ENCODE measurements at places on chromosomes 16 and 17. TPM values are rescaled to one million over a fixed set of nuclear protein-coding genes. Genes with fewer than 3 reads are reported as not detected.

Gene C17orf107
- total RNA-seq = 4.2 TPM

- no peak for DNase-seq
Observed at GRCh38 chr16:66444049-66444481, 17.0 kb downstream of the BEAN1 start.

DNA sequence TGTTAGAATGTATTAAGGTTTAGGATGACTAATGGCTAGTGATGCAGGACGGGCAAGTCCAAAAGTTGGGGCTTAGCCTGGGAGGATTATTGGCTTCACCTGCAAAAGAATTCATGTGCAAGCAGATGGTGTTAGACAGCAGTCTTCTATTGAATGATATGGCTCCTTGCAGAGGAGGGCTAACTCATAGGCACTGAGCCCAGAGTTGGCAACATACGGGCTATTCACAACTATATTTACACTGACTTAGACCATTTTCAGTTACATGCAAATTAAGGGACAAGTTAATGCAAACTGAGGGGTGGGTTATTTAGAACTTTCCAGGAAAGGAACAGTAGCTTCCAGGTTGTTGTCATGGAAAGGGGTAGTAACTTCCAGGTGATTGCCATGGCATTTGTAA lies 1017.1 kb upstream of the EEF2KMT start:
- DNase-seq = no peak

DNA sequence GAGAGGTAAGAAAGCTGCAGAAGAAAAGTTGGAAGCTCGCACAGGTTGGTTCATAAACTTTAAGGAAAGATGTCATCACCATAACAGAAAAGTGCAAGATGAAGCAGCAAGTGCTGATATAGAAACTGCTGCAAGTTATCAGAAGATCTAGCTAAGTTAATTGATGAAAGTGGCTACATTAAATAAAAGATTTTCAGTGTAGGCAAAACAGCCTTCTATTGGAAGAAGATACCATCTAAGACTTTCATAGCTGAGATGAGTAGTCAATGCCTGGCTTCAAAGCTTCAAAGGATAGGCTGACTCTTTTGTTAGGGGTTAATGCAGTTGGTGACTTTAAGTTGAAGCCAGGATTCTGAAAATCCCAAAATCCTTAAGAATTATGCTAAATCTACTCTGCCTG lies 24.0 kb downstream of the CYLD start:
- DNase-seq = no peak

DNA sequence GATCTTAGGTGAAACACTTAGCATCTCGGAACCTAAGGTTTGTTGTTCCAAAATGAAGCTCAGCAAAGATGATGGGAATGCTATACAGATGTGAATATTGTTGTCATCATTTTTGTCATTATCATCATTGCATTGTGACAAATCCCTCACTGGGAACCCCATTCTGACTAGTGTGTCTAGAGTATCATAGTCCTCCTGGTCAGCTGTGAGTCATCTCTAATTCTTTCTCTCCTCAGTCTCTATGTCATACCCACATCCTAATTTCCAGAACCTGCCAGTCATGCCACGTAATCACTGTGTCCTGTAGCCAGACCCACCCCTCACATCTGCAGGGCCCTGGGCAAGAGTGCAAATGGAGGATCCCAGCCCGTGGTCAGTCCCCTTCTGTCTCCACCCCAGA lies 60.5 kb upstream of the CLEC3A start:
- no peak for DNase-seq

Gene ARHGAP44
- total RNA-seq = 1.3 TPM

Gene UBE2G1
- 49.5 TPM for total RNA-seq

GRCh38 chr16:73025151-73025855 lies 22.6 kb downstream of the ZFHX3 start:
- DNase-seq = no peak

DNA sequence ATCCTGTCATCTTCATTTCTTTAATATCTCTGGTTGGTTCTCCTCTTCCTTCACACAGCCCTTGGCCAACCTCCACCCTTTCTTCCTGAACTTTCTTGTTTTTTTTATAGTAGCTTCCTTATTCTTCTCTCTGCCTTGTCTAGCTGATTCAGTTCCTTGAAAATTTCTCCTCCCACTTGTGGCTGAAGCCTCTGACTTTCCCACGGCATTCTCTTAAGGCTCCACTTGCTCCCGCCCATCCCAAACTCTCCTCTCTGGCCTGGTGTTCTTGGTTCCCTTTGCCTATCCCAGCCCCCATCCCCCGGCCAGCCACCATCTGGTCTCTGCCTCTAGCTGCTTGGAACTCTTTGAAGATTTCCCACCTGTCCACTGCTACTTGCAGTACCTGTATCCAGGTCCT lies 29.1 kb downstream of the NLRP1 start:
- DNase-seq = peak; percentile 38

DNA sequence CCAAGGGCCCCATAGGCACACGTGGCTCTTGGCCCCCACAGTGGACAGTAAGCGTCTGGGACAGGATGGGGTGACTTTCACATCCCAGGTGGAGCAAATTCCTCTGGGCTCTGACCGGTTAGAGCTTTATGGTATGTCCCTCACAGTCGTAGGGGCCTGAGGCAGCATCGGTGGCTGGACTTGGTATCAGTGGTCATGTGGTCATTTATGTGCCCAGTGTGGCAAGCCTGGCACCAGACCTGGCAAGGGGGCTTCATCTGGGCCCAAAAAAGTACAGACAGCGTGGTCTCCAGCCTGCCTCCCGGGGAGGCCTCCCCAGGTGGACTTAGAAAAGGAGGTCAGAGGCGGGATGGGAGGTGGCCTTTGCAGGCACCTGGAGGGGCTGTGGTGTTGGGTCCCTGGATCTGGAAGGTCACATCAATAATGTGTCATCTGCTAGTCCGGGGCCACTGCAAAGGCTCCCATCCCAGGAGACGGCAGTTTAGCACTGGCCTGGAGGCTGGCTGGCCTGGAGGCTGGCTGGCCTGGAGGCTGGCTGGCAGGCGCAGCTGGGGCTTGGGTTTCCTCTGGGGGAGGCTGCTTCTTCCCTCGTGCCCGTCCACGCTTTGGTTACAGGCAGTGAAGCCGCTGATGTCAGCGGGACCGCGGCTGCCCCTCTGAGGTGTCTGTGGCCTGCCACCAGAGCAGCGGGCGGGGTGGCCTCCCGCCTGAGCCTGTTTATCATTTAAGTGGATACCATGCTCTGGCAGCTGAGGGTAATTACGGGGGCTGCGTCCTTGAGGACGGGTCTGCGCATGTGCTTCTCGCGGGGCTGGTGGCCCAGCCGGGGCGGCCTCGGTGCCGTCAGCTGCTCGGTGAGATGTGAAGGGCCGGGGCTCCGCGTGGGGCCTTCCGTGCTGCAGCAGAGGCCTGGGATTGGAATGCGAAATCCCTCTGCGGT lies 20.7 kb upstream of the CBX4 start:
- no peak for DNase-seq
